HEK293T (cell line): ENCODE measurements at places on chromosomes 16 and 17.

- no peak for DNase-seq
Observed at GRCh38 chr17:55163408-55163807, 101.4 kb upstream of the HLF start.

- peak; percentile 60 for DNase-seq
Observed at GRCh38 chr16:20385844-20386832, 18.4 kb downstream of the PDILT start.

GRCh38 chr17:71502443-71502842, 618.4 kb upstream of the SOX9 start:
- no peak for DNase-seq

- no peak for DNase-seq
Observed at GRCh38 chr17:57663326-57664070, 81.6 kb downstream of the CCDC182 start.

- no peak for DNase-seq
Observed at GRCh38 chr17:32016231-32016630, 9.0 kb downstream of the LRRC37B start.

DNA sequence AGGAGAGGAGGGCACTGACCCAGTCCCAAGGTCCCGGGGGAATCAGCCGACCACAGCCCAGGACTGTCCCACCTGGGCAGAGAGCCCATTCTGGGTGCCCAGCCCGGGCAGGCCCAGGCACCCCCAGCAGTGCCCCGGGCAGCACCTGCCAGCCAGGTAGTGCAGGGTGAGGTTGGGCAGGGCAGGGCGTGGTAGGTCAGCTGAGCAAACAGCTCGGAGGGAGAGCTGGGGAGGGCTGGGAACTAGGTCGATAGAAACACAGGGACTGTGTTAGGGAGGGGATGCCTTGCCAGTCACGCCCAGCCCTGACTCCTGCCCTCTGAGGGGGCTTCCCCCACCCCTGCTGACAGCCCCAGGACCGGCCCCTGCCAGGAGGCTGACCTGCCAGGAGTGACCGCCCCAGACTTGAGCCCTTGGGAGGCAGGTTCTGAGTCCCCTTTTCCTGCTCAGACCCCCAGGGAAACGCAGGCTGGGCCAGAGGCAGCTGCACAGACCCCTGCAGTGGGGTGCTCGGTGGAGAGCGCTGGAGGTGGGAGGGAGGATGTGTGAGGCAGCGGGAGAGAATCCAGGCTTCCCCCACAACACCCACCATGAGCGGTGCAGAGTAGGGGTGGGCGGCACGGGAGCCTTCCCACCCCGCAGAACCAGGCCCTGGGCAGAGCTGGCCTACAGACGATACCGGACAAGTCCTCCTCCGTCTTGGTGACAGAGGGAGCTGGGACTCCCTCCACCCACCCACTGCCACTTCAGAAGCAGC, 4.7 kb downstream of the HS3ST6 start:
- no peak for DNase-seq
